Activated gamma-delta T cell treated with anti-CD3 and anti-CD28 coated beads, Interleukin-2, amount 50 U/mL, for 16 hours (primary cell): ENCODE measurements at places on chromosomes 6 and 20.

DNA sequence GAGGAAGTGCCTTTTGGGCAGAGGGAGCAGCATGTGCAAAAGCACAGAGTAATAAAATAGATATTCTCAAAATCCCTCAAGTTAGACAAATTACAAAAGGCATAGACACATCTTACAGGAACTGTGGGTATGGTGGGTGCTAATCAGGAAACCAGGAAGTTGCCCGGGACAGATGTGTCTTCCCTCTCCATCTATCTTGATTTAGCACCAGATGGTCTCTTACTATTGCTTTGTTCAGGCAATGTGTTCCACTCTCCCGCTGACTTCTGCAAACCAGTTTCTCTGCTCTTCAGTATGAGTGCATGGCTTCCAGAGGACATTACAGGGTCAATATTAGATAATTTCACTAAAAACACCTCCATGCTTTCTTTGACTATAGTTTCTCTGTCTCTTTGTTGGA lies 13.2 kb downstream of the CITED2 start:
- DNase-seq, result no peak

DNA sequence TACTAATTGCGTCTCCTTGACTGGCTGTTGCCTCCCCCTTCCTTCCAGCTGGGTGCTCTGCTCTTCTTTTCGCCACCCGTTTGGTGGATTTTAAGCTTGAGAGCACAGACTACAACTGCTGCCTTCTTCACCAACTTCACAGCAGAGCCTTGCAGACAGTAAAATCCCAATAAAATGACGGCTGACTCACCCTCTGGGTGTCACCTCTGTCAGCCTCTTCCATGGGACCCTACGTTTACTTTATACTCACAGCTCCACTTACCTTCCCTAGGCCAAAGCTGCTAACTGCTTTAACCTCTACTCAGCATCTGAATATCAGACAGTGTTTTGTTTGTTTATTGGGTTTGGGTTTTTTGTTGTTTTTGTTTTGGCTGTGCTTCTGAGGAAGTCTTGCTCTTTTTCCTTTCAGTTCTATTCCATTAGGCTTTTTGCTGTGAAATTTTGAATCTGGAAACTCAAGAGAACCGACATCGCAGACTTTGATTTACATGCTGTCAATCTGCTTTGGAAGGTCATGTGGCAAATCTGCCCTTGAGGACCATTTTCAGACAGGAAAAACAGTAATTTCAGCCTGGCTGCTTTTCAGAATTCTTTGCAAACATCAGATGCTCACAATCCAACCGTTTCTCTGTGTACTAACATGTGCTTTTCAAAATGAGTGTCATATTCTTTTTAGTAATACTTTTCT lies 2.4 kb downstream of the AGPAT4 start:
- DNase-seq, result no peak

DNA sequence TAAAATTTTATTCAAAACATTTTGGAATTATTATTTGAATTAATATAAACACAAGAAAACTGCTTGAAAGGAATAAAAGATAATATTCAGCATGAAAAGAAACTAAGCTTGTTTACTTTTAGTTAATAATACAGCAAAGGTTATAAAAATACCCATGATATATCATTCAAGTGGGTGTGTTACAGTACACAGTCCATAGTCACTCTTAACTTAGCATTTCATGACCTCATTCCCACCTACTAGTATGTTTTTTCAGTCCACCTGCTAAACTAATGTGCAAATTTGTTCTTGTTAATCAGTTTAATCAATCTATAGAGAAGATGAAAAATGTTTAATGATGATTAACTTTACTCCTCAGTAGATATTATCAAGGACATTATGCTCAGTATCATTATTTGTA lies 841.4 kb upstream of the EPHA7 start:
- no peak for DNase-seq

DNA sequence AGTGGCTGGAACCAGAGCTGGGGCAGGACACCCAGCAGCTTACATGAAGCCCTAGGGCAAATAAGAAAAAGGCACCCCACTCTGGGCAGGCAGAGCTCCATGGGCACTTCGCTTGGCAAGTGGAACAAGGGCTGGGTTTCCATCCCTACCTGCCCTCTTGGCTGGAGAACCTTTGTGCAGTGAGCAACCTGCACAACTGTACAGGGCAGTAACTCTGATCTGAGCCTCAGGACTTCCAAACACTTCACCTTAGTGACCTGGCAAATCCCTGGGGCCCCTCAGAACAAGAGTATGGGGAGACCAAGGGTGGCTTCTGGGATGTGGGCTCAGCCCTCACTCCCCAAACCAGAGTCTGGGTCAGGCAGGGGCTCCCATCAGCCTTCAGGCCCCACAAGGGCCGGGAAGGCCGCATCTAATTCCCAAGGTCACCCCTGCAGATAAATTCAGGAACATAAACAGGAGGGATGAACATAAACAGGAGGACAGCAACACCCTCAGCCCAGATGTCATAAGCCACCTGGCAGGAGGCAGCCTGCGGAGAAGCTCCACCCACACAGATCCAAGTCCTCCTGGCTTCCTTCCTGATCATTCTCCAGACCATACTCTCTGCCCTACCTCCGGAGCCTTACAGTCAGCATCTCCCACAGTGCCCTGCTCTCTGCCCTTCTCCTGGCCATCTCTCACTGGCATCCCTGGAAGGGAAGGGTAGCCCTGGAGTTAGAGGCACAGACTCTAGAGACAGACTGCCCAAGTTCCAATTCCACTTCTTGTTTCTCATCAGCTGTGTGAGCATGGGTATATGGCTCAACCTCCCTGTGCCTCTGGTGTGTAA lies 37.5 kb downstream of the HNF4A start:
- no peak for DNase-seq

- no peak for DNase-seq
Measured at GRCh38 chr6:29491574-29491973, 3.8 kb upstream of the MAS1L start.

DNA sequence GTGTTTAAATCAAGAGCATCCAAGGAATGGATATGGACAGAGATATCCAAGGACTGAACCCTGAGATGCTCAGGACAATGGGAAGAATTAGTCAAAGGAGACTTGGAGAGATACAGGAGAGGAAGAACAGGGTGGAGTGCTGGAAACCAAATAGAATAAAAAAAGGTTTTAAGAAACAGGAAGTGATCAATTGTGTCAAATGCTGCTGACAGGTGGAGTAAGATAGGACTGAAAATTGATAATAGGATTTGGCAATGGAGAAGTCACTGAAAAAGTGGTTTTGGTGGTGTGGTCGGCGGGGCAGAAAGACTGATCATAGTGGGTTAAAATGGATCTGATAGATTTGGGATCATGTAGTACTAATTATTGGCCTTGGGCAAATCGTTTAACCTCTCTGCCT lies 37.9 kb upstream of the PNRC1 start:
- DNase-seq, result no peak

DNA sequence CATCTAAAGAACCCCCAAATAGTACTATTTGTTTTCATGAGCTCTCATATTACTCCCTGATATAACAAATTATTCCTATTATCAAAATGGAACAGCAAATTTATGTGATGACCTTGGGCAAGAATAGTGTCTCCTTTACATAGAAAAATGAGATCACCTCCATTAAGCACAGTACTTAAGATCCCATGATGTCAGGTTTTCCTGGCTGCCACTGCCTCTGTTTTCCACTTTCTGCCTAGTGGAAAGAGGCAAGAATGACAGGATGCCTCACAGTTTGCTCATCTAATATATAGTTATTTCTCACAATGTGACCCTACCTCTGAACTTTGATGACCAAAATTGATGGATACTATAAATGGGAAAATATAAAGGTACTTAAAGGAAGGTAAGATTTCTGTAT lies 260.1 kb upstream of the SGK1 start:
- no peak for DNase-seq

GRCh38 chr20:16596991-16597390 lies 23.7 kb upstream of the KIF16B start:
- DNase-seq, result no peak

DNA sequence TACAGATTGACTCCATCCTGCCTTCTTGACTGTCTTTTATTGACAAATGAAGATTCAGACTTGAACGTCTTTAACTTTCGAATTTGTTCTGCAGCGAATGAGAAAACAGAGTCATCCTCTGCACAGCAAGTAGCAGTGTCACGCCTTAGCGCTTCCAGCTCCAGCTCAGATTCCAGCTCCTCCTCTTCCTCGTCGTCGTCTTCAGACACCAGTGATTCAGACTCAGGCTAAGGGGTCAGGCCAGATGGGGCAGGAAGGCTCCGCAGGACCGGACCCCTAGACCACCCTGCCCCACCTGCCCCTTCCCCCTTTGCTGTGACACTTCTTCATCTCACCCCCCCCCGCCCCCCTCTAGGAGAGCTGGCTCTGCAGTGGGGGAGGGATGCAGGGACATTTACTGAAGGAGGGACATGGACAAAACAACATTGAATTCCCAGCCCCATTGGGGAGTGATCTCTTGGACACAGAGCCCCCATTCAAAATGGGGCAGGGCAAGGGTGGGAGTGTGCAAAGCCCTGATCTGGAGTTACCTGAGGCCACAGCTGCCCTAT lies 12.2 kb downstream of the BRD2 start:
- no peak for DNase-seq

DNA sequence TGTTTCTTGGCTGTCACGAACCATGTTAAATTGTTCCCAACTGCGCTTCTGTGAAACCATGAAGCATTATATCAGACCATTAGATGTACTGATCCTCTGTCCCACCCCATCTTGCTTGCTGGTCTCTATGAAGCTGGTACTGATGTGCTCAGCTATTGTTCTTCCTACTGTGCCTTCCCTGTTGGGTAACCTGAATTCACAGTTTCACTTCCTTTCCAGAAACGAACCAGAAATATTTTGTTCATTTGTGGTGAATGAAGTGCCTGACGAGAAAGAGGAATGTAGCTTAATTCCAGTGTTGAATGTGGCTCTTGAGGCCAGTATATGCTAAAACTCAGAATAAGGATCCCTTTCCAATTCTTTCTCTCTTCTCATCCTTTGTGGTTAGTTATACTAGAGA lies 58.1 kb upstream of the SNAP91 start:
- no peak for DNase-seq

GRCh38 chr20:11067359-11067758 lies 393.6 kb upstream of the JAG1 start:
- DNase-seq, result no peak

DNA sequence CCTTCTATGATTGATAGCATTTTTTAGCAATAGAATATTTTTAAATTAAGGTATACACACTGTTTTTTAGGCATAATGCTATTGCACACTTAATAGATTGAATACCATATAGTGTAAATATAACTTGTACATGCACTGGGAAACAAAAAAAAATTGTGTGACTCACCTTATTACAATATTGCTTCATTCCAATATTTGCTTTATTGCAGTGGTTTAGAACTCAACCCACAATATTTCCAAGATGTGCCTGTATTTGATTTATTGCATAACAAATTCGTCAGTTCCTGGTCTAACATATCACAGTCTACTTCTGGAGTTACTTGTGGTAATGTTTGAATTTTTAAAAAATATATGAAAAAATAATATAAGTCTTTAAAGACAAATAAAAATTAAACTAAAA lies 41.9 kb upstream of the DEFB112 start:
- no peak for DNase-seq

- no peak for DNase-seq
Measured at GRCh38 chr20:43681468-43681942, 14.6 kb downstream of the MYBL2 start.

GRCh38 chr6:44300292-44300823 lies 12.8 kb downstream of the AARS2 start:
- DNase-seq, result no peak

- no peak for DNase-seq
Measured at GRCh38 chr6:8435845-8436168, 462 bp upstream of the SLC35B3 start.

GRCh38 chr6:127630800-127631199 lies 53.8 kb downstream of the C6orf58 start:
- DNase-seq, result no peak

DNA sequence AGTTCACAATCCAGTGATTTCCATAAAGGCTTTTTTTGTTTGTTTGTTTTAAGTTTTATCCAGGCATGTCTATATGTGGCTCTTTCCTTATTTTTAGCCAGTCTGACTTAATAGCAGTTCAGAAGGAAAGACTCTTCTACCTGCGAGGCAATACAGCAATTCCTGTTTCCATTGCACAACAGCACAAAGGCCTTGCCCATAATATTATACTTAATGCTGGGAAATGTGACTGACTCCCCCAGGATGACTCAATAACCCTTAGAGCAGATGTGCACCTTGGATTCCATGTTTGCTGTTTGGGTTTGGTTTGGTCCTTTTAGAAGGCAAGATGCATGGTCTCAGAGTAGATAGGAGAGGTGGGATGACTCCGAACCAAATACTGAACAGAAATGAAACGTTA lies 184.1 kb downstream of the MTFR2 start:
- no peak for DNase-seq

DNA sequence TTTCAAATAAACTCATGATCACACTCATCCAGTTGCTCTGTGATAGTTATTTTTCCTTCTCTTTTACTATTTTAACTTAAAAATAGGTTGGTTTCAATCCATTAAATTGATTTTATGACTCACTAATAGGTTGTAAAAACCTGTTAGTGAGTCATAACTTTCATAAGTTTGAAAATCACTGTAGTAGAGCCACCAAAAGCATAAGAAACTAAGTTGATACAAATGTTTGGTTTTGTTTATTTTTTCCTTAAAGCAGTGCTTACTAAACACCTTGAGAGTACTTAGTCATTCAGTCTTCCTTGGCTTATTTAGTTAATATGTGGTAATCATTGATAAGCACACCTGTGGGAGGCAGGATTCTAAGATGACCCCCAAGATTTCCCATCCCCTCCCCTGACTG lies 312.1 kb upstream of the MAN1A1 start:
- no peak for DNase-seq

- DNase-seq, result no peak
Measured at GRCh38 chr6:169950558-169950957, 199.1 kb downstream of the ERMARD start.

DNA sequence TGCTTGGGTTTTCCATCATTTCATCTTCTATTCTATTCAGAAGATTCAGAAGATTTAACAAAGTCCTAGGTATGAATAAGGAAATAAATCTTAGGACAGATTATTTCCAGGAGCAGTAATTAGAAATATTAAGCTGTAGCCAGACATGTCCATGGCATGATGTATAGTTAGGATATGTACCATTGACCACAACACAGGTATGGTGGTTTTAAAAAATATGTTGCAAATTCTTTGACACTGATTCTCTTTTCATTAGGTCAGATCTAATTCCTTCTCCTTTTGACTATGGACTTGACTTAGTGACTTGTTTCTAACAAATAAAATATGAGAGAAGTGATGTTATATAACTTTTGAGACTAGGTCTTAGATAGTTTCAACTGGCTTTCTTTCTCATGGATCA lies 23.5 kb upstream of the PDE7B start:
- DNase-seq, result no peak

GRCh38 chr20:25223179-25223661 lies 24.7 kb upstream of the PYGB start:
- DNase-seq, result no peak

GRCh38 chr6:40258531-40258930 lies 324.3 kb upstream of the MOCS1 start:
- no peak for DNase-seq

GRCh38 chr6:18240230-18240629 lies 24.1 kb downstream of the DEK start:
- DNase-seq, result no peak
